ENCODE measurements at places on chromosomes 7 and 10.

- DNase-seq, result no peak
These were observed 67.6 kb downstream of the JAZF1 start for GRCh38 chr7:28112883-28113540.

DNA sequence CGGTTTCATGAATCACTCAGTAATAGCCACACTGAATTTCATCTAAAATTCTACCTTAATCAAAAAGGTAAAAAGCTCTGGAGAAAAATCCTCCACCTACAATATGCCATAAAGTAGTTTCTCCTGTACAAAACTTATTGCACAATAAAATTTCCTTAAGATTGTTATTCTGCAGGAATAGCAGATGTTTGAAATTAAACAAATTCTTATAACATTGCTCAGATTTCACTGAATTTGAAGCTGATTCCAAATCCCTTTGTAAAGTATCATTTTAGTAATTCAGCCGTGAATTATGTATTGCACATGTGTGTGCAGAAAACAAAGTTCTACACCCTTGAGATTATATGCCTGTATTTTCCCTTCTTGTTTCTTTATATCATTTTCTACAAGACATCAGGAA lies 123.8 kb downstream of the AMPH start:
- no peak for DNase-seq

DNA sequence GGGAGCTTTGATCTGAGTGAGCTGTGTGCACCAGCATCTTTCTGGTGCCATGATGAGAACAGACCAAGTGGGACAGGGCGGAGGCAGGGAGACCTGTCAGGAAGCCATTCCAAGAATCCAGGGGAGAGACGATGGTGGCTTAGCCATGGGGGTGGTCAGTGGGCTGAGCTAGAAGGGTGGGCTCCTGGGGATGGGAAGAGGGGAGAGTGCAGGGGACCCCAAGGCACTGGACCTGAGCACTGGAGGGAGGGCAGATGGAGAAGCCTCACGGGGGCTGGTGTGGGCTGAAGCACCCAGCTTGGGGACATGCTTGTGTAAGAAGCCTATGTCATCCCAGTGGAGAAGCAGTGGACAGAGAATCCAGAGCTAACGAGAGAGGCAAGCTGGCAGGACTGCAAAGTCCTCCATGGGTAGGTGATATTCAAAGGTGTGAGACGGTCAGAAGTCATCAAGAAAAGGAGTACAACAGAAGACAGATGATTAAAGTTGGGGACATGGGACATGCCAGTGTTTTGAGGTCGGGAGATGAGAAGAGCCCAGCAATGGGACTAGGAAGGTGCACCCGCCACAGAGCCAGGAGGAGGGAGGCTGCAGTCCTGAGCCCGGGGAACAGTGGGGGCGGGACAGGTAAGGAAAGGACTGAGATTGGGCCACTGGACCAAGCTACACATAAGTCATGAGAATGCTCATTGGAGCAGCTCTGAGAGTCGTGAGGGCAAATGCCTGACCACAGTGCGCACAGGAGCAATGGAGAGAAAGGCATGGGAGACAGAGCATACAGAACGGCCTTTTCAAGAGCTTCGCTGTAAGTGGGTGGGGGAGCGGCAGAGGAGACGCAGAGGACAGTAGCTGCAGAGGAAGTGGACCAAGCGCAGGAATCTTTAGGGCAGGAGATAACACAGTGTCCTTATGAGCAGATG lies 72.0 kb downstream of the GRID1 start:
- no peak for DNase-seq

DNA sequence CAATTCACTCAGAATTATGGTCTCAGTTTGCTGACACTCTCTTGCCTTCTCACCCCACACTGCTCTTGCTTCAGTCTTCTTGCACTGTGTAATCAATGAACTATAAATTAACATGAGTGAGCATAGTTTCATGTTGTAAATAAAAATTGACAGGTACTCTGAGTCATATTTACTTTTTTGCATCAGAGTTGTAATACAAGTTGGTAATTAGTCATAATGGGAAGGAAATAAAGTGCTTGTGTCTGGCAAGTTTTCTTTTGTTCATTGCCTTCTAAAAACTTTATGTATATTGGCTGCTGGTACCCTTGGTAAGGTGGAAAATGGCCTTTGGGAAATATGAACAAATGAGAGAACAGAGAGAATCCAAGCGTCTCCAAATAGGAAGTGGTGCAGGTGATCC lies 169.3 kb upstream of the MAGI2 start:
- DNase-seq, result no peak

DNA sequence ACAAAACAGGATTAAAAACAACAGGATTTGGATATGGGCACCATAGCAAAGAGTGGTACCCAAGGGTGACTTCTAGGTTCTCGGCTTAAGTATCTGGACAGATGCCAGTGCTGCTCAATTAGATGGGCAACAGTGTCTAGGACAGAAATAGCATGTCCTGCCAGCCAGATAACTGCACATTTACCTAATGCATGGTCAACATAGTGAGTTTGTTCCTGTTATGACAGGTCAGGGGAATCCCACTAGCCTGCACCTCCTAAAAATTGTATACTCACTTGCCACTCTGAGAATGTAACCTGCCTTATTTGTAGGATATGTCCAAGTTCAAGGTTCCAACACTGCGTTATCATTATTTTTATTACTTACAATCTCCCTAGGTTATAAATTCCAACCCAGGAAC lies 471.7 kb downstream of the GRM8 start:
- DNase-seq, result no peak

Data from activated gamma-delta T cell treated with Interleukin-2 at 50 U/mL for 16 hours (primary cell).